A549 treated with DMSO at 1 μM for 4 hours (cell line): ENCODE measurements at places on chromosomes 5 and 9. TPM values are rescaled to one million over a fixed set of nuclear protein-coding genes. Genes with fewer than 3 reads are reported as not detected.

The PCDHB2 gene
- 3.3 to 4.1 TPM (median 3.3 TPM) in 5 replicates for total RNA-seq

The OCLN gene
- total RNA-seq: 11.7 to 16.0 TPM (median 12.9 TPM) in 5 replicates

The RAI14 gene
- total RNA-seq: 75.2 to 112 TPM (median 99.8 TPM) in 5 replicates

The ANKRD31 gene
- 0.05 to 0.08 TPM (median 0.08 TPM) in 5 replicates for total RNA-seq

The CCDC183 gene
- 0.10 to 0.34 TPM (median 0.26 TPM) in 5 replicates for total RNA-seq

The COL15A1 gene
- 0.17 to 0.48 TPM (median 0.34 TPM) in 5 replicates for total RNA-seq

The CFAP90 gene
- 0.41 to 0.64 TPM (median 0.55 TPM) in 5 replicates for total RNA-seq

The PCDHGB4 gene
- 0.77 to 1.0 TPM (median 0.88 TPM) in 5 replicates for total RNA-seq

The MRNIP gene
- total RNA-seq: 11.5 to 22.9 TPM (median 20.2 TPM) in 5 replicates

The GARIN3 gene
- not detected in 5 replicates for total RNA-seq

The SLC25A48 gene
- 0.09 to 0.21 TPM (median 0.17 TPM) in 3 of 5 replicates, not detected in the others for total RNA-seq

The BAAT gene
- total RNA-seq: 0.40 to 0.67 TPM (median 0.57 TPM) in 5 replicates

The MELK gene
- total RNA-seq: 66.0 to 80.3 TPM (median 78.9 TPM) in 5 replicates

The SPINK7 gene
- total RNA-seq: not detected in 5 replicates

The MEIKIN gene
- not detected in 5 replicates for total RNA-seq

The ELAVL2 gene
- 0.05 TPM in 1 of 5 replicates, not detected in the others for total RNA-seq

The FREM1 gene
- total RNA-seq: not detected in 5 replicates

The KIF12 gene
- 1.4 to 2.8 TPM (median 2.0 TPM) in 5 replicates for total RNA-seq

The EDIL3 gene
- 0.12 to 0.52 TPM (median 0.22 TPM) in 5 replicates for total RNA-seq

The MOB3B gene
- 6.9 to 9.4 TPM (median 7.9 TPM) in 5 replicates for total RNA-seq

The GPR107 gene
- total RNA-seq: 26.5 to 31.4 TPM (median 30.6 TPM) in 5 replicates

The LCN6 gene
- not detected in 5 replicates for total RNA-seq

The IL9 gene
- not detected in 5 replicates for total RNA-seq

The CTXN3 gene
- not detected in 5 replicates for total RNA-seq

The NKD2 gene
- total RNA-seq: 8.7 to 13.3 TPM (median 10.7 TPM) in 5 replicates

The IFNE gene
- 1.5 to 2.8 TPM (median 2.2 TPM) in 5 replicates for total RNA-seq

The NOTCH1 gene
- 9.7 to 13.2 TPM (median 11.3 TPM) in 5 replicates for total RNA-seq

The IFNA10 gene
- not detected in 5 replicates for total RNA-seq

The CTNND2 gene
- total RNA-seq: not detected in 5 replicates

The DENND4C gene
- 15.7 to 21.1 TPM (median 19.2 TPM) in 5 replicates for total RNA-seq

The IFNB1 gene
- total RNA-seq: not detected in 5 replicates

The LHX3 gene
- 0.05 to 0.13 TPM (median 0.09 TPM) in 5 replicates for total RNA-seq

The SCGB3A2 gene
- not detected in 5 replicates for total RNA-seq

The PGGT1B gene
- total RNA-seq: 19.1 to 24.3 TPM (median 21.9 TPM) in 5 replicates

The PDLIM4 gene
- total RNA-seq: 0.08 to 0.50 TPM (median 0.19 TPM) in 4 of 5 replicates, not detected in the other

The TCF7 gene
- 17.0 to 20.7 TPM (median 17.1 TPM) in 5 replicates for total RNA-seq

The DBH gene
- total RNA-seq: not detected in 5 replicates

The PCDHGB3 gene
- 0.19 to 0.37 TPM (median 0.31 TPM) in 5 replicates for total RNA-seq
